ENCODE measurements at places on chromosomes 1 and 21.

DNA sequence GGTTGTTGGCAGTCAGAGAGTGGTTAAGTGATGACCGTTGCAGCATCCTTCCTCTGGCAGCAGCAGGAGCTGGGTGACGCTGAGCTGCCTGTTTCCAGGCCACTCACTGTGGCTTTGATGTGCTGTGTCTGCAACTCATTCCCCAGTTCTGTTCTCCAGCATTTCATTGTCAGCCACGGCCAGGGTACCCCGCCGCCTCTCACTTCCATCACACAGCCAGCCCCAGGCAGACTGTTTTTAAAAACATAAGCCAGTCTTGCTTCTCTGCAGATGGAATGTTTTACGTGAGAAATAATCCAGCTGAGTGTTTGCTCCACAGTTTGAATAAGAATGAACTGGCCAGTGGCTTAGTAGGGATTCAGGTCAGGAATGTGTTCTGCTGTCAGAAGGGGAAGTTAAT lies 21.5 kb upstream of the ST6GALNAC3 start:
- DNase-seq: no peak

DNA sequence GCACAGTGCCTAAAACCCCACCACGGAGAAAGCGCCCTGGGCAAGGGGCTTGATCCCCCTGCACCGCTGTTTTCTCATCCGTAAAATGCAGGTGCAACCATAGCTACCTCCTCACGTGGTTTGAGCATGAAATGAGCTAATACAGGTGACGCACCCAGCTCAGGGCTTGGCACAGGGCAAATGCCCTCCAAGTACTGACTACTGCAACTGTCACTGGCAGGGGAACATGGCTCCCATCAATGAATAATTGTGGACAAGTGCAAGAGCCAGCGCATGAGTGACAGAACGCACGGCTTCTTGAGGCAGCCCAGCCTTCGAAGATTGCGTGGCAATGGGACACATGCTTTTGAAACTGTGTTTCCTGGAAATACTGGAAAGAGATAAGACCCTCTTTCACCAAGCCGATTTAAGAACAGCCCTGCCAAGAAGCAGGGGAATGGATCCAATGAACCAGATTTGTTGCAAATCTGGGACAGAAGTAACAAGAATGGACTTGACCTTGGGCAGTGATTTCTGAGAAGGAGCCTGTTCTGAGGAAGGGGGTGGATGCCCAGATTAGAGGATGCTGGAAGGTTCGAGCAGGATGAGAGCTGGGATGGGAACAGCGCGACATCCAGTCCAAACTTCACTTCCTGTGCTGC lies 92.8 kb upstream of the IFFO2 start:
- DNase-seq: no peak

DNA sequence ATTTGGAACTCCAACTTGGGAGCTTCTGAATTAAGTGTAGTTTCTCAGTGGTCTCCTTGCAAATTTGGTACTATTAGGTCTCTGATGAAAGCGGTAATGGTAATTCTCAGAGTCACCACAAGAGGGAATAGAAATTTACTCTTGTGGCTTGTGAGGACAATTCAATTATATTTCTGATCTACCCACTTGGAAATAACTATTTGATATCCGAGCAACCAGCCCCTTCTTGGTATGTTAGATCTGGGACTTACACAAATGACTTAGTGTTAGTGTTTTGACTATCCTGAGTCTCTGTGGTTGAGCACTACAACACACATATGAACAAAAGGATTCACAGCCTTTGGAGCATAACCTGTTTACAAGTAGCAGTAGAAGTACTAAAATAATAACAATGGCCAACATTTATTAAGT lies 68.1 kb downstream of the RPS6KA1 start:
- no peak for DNase-seq

- DNase-seq: no peak
Observed at GRCh38 chr1:109163551-109163950, 49.6 kb downstream of the ELAPOR1 start.

DNA sequence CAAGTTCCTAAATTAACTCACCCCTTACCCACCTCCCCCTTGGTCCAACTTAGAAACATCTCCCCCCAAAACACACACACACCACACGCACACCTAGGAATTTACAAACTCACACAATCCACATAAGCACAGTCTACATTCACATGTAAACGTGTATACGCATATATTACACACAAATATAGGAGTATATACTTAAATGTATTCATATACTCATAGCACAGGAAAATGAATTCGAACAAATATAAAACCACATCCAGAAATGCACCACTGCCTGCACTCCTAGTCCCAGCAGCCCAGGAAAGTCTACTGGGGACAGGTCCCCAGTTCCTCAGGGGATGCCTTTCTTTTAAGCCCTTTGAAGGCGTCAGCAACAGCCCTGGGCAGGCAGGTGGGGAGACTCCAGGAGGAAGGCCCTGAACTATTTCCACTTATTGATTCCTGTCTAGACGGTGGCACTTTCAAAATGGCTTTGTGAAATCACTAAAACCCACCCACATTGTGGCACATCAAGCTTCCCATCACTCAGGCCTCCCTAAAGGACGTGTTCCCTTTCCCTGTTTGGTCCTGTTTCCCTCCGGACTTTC lies 3.1 kb upstream of the DMBX1 start:
- DNase-seq: no peak

DNA sequence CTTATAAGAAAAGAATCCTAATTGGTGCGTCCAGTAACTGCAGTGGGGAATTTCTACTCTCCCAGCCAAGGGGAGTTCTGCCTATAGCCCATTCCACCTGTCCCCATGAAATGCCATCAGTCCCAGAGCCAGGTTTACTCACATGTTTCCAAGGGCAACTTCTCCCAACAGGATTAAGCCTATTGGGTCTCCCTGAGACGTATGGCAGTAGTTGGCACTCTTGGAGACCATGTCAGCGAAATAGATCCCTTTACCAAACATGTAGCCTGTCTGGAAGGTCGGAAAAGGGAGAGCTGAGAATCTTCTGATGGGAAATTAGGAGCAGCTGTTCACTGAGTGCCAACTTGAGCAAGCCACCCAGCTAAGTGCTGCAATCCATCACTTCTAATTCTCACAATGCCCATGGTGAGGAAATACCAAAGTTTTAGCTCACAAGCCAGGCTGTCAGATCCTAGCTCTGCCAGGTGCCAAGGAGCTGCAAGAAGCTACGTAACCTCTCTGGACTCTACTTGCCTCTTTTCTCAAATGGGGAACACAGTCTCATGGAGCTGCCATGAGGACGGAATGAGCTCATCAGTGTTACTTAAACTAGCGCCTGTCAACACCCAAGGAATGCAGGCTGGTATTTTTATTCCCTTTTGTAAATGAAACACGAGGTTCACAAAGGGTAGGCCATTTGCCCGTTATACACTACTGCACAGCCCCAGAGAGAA lies 43.9 kb downstream of the PARP1 start:
- no peak for DNase-seq

GRCh38 chr1:201883786-201884185 lies 4.9 kb upstream of the SHISA4 start:
- no peak for DNase-seq

DNA sequence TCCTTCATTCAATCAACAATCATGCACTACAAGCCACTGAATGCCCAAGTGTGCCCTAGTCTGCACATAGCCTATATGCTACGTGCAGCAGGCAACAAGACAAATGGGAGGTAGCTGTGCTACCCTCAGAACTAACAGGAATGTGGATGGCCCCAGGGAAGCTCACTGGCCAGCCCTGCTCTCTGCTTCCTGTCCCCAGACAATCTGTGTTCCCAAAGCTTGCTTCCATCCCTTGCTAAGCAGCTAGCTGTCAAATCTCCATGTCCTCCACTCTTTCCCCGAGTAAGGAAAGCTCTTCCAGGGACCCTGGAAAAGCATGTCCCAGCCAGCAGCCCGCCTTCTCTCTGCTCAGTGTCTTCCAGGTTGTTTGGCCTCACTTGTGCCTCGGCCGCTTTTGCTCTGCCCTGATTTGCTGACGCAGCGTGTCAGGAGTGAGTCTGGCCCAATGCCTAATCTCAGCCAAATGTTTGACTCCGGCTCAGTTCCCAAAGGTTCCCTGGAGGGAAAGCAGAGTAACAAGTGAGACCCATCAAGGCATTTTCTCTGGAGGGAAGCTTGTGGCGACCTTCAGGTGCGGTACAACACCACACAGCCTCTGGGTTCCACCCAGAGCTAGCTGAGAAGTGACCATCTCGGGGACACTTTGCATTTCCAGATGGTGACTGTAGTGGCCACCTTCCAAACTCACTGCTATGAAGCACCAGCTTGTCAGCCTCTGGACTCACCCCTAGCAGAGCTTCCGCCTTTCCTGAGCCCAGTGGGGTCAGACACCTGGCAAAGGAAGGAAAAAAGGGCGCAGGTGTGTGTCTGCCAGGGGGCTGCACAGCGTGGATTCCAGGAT lies 243.4 kb downstream of the RHOU start:
- DNase-seq: no peak

DNA sequence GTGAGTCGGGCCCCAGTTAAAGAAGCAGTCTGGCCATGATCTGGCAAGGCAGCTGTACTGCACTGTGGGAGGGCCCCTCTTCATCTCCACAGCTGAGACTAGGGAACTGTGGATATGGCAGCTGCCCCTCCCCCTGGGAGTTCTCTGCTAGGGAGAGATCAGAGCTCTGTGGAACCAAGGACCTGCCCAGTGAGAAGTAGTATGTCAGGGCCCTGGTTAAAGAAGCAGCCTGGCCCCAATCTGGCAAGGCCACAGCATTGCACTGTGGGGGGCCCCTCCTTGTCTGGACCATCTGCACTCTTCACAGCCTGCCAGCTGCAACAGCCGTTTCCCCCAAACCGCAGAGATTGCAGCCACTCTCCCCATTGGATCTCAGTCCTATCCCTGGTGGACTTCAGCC lies 208.5 kb downstream of the DNAH14 start:
- DNase-seq: no peak

- DNase-seq: no peak
Observed at GRCh38 chr1:94316836-94317789, 79.7 kb upstream of the ARHGAP29 start.

GRCh38 chr1:10432910-10433700 lies 2.9 kb downstream of the CENPS start:
- DNase-seq: no peak

DNA sequence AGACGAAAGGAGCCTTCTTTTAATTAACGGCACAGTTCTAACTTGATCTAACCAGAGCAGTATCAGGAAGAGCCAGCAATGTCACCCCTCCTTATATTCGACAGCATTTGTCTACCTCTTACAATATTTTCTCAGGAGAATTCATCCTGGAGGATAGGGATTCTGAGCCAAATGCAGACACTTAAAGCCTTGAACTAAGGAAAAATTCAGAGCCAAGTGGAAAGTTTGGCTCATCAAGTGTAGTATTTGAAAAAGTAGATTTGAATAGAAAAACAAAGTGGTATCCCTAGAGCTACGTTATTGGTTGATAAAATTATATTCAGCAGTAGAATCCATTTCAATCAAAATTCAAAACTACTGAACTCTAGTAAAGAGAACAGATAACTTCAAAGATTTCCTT lies 732.0 kb upstream of the ADGRL2 start:
- DNase-seq: no peak

DNA sequence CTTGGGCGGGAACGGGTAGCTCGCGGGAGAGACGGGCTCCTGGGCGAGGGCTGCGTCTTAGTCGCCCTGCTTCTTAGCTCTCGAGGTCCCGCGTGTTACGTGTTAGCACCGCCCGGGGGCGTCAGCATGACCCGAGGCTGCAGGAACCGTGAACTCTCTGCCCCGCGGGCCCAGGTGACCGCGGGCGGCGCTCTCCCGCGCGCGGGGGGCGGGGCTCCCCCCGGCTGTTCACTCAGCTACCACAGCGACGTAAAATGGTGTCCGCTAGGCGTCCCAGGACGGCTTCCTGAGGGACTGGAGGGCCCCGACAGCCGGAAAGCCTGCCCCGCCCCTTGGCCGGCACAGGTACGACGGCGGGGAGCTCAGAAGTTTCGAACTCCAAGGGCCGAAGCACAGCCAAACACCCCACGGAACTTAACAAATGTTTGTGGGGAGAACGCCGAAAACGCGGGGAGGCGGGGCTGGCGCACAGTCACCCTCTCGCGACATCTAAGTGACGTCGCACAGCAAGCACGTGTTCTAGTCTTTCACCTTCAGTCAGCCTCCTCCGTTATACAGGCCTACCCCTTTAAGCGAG lies 780 bp upstream of the RBM15 start:
- peak; percentile 90 for DNase-seq

DNA sequence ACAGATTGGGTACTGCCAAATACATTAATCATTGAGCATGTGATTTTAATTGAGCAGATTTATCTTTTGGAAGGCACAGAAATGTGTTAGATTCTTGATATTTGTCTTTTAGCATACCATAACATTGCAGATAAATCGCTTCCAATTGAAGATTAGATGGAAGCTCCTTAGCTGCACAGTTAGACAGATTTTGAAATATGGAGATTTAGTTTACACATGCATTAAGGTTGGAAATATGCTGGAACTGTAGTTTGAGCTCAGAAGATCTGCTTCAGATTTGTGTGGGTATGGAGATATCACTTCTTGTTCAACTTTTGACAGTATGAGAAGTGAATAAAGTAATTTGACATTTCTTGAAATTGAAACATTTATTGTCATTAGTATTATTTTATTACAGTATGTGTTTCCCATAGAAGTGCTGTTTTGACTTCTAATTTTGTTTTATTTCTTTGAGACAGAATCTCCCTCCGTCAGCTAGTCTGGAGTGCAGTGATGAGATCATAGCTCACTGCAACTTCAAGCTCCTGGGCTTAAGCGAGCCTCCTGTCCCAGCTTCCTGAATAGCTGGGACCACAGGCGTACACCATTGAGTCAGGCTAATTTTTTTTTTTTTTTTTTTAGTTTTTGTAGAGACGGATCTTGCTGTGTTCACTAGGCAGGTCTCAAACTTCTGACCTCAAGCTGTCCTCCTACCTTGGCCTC lies 29.1 kb downstream of the THRAP3 start:
- no peak for DNase-seq

DNA sequence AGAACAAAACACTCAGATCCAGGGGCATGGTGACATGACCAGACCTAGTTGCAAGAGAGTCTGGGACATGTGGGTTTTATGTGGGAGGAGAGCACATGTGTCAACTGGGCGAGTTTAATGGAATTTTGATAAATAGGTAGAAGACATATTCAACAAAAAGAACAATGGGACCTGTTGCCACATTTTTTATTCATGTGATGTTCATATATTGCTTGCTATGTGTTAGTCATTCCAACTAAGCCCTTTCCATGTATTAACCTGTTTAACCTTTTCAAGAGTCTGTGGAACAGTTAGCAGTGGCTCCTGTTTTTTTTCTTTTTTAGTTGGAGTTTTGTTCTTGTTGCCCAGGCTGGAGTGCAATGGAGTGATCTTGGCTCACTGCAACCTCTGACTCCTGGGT lies 30.1 kb upstream of the CSF3R start:
- no peak for DNase-seq

DNA sequence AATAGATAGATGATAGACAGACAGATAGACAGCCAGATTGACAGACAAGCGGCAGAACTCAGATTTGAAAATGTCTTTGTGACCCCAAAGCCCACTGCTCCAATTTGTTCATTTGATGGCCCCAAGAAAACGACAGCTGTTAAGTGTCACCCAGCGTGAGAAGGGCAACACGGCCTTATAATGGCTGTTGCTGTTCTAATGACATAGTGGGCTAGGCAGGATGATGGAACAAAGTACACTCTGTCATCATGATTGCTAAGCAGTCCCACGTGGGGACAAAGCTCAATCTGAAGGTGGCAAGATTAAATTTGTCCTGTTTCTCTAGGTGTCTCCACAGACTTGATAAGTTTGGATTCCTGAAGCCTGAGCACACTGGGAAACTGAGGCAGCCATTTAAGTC lies 112.9 kb downstream of the DAB1 start:
- DNase-seq: no peak
